Left hindlimb (tissue), 1 donor: ENCODE measurements at places on chromosomes 12 and 14.
A peak's percentile ranks its signal among the peaks of the same experiment; 100 is the strongest.

GRCh38 chr14:86779416-86779815 is 1213.6 kb downstream of the GALC start:
- DNase-seq: no peak

GRCh38 chr12:81221681-81222080 is 143.8 kb downstream of the ACSS3 start:
- DNase-seq: no peak

DNA sequence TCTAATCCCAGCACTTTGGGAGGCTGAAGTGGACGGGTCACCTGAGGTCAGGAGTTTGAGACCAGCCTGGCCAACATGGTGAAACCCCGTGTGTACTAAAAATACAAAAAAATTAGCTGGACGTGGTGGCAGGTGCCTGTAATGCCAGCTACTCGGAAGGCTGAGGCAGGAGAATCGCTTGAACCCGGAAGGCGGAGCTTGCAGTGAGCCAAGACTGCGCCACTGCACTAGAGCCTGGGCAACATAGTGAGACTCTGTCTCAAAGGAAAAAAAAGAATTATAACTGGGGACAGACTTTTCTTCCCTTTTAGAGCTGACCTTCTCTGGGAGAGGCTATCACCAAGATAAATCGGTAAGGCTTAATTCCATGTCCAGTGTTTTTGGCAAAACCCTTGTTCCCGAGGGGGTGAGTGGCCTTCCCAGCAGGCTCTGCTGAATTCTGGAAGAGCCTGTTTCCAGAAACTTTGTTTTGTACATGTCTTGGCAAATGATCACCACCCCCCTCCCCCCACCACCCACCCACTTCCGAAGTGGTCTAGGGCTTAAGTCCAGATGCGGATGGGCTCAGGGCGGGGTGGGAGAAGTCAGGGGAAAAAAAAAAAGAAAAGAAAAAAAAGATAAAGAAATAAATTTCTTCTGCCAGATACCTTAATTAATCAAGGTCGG is 32.3 kb upstream of the DEGS2 start:
- peak; percentile 56 for DNase-seq

DNA sequence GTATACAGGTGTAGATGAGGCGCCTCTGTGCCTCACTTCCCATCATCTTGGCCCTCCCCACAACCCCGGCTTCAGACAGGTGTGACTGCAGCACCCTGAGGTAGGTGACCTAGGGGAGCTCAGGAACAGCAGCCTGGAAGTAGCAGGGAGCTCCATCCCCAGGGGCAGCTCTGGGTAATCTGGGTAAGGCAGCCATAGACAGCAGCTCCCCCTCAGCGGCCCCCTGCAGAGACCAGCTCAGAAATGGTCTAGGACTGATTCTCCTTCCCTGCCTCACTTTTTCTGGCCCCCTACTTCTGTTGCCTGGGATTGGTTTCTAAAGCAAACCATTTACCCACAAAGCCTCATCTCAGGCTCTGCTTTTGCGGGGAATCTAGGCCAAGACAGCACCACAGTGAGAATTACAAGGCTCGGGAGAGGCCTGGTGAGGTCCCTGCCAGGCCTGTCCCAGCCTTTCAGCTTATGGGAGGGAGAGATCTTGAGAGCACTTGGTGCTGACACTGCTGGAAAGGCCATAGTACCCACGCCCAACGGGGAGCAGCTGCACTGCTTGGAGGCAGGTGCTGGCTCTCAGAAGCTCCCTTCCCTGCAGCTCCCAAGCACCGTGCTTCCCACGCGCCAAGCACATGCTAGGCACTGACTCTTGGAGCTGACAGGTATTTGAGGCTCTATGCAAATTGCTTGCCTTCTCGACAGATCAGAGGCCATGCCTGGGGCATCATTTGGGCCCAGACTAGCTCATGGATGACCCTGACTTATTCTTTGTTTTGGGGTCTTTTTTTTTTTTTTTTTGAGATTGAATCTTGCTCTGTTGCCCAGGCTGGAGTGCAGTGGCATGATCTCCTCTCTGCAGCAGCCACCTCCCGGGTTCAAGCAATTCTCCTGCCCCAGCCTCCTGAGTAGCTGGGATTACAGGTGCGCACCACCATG is 45.1 kb upstream of the TRAF3 start:
- no peak for DNase-seq

GRCh38 chr14:35456261-35456660 is 51.7 kb upstream of the NFKBIA start:
- DNase-seq: no peak

DNA sequence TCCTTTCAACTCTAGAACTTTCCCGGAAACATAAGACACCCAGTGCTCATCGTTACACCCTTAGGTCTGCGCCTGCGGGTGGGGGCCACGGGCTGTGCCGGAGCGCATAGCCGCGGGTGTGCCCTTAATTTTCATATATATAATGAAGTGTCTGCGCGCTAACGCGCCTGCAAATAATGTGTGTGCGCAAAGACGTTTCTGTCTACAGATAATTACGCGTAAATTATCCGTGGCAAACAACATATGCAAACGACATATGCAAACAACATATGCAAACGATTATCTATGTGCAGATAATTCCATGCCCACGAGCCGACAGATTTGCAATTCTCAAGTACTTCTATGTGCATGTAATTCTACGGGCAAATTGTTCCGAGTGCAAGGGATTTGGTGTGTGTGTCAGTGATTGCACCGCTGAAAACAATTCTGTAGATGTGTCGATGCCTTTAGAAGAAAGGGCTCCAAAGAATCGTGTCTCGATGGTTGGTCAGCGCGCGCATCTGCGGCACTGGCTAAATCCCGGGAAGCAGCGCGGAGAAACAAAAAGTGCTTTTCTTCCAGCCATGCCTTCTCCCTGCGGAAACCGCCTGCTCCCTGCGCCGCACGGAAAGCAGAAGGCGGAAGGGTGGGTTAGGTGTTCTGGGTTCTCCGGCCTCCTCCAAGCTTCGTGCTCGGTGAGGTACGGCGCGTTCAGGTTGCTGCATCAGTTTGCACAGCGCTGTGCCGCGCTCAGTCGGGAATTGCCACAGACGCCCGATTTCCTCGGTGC is 34.5 kb upstream of the TBX5 start:
- DNase-seq: no peak

- no peak for DNase-seq
These were observed 228.1 kb upstream of the CNTN1 start for GRCh38 chr12:40464121-40464520.

DNA sequence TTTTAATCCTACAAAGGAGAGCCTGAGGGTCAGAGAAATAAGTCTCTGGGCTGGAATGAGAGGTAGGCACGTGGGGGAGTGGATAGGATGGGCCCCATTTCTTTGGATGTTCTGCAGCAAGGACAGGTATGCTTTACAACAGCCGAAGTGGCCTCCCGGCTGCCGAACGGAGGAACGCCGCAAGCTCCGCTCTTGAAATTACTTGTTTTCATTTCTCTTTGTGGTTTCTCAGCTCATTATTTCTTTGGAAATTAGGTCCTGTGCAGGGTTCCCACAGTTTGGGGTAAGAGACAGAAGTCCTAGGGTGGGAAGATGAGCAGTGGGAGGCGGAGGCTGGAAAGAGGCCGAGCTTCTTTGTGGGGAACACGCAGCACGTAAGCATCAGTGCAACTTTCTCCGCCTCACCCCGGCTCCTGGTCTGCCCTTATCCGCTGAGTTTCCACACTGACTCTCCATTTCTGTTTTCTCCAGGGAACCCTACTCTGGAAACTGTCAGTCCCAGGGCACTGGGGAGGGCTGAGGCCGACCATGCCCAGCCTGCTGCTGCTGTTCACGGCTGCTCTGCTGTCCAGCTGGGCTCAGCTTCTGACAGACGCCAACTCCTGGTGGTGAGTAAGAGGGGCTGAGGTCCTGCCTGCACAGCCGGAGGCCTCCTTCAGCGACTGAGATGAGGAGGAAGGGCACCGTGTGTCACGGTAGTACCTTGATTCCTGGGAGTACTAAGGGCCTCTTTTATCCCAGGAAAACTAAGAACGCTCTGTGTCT is 2.0 kb downstream of the WNT5B start:
- DNase-seq: no peak

DNA sequence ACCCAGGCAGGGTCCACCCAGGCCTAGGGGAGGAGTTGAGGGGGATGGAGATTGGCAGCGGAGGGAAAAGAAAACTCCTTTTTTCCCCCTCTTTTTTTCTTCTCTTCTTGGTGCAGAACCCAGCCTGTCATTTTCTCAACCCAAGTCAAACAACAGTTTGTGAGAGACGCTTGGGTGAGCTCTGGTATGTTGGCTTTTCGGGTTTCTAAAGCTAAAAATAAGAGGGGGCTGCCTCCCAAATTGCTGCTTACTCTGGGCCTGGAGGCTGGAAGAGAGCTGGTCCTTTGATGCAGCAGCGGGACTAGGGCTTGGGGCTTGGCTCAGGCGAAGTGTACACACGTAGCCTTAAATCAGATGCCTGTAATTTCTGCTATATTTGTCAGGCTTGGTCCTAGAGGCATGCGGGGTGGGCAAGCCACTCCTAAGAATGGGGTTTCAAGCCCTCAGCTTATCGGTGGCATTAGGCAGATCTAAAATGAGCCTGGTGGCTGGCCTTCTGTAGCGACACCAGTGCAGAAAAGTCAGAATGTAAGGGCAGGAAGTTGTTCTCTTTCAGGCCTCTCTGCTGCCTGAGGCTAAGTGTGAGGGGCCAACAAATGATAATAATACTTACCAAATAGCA is 816 bp upstream of the SLC8A3 start:
- peak; percentile 65 for DNase-seq

DNA sequence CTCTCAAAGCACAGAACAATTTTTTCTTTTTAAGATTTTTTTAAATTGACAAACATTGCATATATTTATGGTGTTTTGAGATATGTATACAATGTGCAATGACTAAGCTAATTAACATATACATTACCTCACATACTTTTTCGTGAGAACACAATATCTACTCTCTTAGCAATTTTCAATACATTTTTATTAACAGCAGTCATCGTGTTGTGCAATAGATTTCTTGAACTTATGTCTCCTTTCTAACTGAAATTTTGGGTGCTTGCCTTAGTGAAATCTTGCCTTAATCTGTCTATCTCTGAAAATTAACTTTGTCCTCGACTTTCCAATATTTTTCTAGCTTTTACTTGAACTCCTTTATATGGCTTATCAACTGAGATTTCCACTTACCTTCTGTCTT is 6.8 kb downstream of the OR10A7 start:
- DNase-seq: no peak

DNA sequence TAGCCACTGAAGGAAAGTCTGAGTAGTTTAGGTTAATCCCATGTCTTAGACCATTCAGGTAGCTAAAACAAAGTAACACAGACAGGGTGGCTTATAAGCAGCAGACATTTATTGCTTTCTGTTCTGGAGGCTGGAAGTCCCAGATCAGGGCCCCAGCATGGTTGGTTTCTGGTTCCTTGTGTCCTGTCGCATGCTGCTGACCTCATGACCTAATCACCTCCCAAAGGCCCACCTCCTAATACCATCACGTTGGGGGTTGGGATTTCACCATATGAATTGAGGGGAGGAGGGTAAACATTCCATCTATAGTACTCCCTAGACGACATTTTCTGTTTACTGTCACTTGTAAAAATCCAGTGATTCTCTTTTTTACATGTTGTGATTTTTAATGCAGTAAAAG is 148.6 kb downstream of the FBXL14 start:
- DNase-seq: no peak

GRCh38 chr12:56723889-56724700 is 1.0 kb downstream of the NACA start:
- no peak for DNase-seq

- no peak for DNase-seq
These were observed 390.5 kb upstream of the CLEC14A start for GRCh38 chr14:38646391-38646790.

DNA sequence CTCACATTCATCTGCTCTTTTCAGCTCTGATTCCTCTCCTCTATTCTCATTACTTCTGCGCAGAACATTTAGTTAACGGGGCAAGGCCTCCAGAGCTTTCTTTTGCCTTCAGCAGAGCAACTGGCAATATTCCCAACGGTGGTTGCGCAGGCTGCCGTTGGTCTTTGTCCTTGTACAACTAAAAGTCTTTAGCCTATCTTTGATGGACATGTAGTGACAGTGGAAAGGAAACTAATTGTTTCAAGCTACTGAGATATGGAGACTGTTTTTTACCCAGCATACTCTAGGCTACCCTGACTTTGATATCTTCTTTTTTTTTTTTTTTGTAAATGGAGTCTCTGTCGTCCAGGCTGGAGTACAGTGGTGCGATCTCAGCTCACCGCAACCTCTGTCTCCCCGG is 12.6 kb downstream of the R3HDM2 start:
- no peak for DNase-seq

GRCh38 chr12:125049093-125049458 is 16.2 kb upstream of the AACS start:
- DNase-seq: no peak

- no peak for DNase-seq
These were observed 217.3 kb downstream of the PPM1H start for GRCh38 chr12:62717643-62718042.
